ENCODE measurements at places on chromosomes 11 and 22. TPM values are rescaled to one million over a fixed set of nuclear protein-coding genes. Genes with fewer than 3 reads are reported as not detected.

GRCh38 chr11:134157451-134157850 is 66.3 kb downstream of the NCAPD3 start:
- H3K27me3 ChIP-seq: no peaks in the 10 kb centered on the region
- no peak for DNase-seq
- H3K4me1 ChIP-seq: no peaks in the 10 kb centered on the region
- no peak overlapping the region for H3K27ac ChIP-seq
- peaks cover 74% of the 10 kb centered on the region for H3K36me3 ChIP-seq

DNA sequence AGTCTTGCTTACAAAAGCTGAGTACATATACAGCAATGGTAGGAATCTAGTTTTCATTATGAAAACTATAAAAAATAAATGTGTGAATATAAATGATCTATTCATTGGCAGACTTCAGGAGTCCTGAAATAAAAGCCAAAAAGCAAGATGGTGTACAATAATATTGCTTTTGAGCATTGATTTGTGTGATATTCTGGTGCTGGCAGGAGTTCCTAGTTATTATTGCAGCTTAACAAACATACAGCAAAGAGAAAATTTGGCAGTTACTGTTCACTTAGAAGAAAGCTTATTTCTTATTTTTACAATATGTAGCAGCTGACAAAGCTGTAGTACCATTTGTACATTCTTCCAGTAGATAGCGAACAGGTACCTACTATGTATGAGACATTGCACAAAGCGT is 1518.9 kb upstream of the TENM4 start:
- no peak overlapping the region for H3K27ac ChIP-seq
- H3K4me3 ChIP-seq: no peak overlapping the region
- no peaks in the 10 kb centered on the region for H3K36me3 ChIP-seq

The P2RY2 gene
- polyA plus RNA-seq: 4.8 TPM

GRCh38 chr11:102110761-102111010 is 439 bp downstream of the YAP1 start:
- peak overlapping the region; percentile 93 for H3K4me3 ChIP-seq
- DNase-seq: no peak
- no peaks in the 10 kb centered on the region for H3K27me3 ChIP-seq
- peaks cover 3% of the 10 kb centered on the region for H3K36me3 ChIP-seq
- H3K4me1 ChIP-seq: peaks cover 14% of the 10 kb centered on the region

DNA sequence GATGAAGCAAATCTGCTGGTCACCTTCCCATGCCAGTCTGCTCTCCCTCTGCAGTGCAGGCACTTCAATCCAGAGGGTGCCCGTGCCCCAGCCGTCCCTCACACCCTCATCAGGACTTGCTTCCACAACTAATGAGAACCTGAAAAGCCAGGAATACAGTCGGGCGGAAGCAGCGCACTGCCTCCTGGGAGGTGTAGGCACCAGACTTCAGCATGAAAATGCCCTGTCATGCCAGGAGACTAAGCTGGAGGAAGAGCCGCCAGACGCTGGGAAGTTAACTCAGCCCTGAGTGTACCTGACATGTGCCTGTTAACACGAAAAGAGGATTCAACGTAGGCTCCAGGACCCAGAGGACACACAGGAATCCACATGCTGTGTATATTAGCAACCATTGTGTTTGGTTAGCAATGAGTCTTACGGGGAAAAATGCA is 40.1 kb upstream of the FLI1 start:
- no peak overlapping the region for H3K4me3 ChIP-seq
- no peaks in the 10 kb centered on the region for H3K36me3 ChIP-seq
- H3K27ac ChIP-seq: no peak overlapping the region
- DNase-seq: no peak
- no peaks in the 10 kb centered on the region for H3K4me1 ChIP-seq

GRCh38 chr11:82790723-82791484 is 57.2 kb upstream of the FAM181B start:
- H3K27ac ChIP-seq: no peak overlapping the region
- peaks cover 13% of the 10 kb centered on the region for H3K4me1 ChIP-seq
- H3K27me3 ChIP-seq: no peaks in the 10 kb centered on the region
- peak; percentile 13 for DNase-seq
- no peak overlapping the region for H3K4me3 ChIP-seq

DNA sequence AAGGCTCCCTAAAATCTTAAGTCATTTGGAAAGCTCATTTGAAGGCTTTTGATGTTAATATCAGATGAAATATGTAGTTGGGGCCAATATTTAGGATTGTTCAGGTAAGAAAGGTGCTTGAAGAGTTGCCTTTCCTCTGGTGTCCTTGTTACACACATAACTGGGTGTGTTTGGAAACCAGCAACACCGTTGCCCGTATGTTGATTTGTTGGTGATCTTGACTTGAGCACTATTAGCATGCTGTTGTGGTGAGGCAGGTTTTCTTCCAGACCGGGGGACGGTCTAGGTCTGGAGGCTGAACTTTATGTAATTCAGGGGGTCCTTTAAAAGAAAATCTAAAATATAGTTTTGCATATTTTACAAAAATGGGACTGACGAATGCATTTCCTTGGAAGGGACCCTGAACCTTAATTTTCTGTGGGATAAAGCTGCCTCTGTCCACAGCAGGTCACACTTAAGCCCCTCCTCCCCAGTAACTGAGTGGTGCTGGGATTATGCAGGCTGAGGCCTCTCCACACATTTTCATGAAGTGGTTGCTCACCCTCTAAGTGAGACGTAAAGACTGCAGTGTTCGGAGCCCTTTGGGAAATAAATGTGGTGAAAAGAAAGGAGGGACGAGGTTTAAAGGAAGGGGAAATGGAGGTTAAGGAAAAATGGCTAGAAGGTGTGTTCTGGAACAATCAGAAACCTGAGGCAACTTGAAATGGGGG is 1.8 kb downstream of the YWHAH start:
- peak overlapping the region; percentile 61 for H3K27ac ChIP-seq
- H3K4me3 ChIP-seq: peak overlapping the region; percentile 73
- peaks cover 9% of the 10 kb centered on the region for H3K4me1 ChIP-seq
- peaks cover 23% of the 10 kb centered on the region for H3K36me3 ChIP-seq

- H3K27me3 ChIP-seq: peaks cover 4% of the 10 kb centered on the region
- H3K4me1 ChIP-seq: no peaks in the 10 kb centered on the region
- no peaks in the 10 kb centered on the region for H3K36me3 ChIP-seq
- no peak overlapping the region for H3K27ac ChIP-seq
- no peak for DNase-seq
- no peak overlapping the region for H3K4me3 ChIP-seq
Measured at GRCh38 chr11:1370186-1371025, 19.3 kb upstream of the BRSK2 start.
